Parietal lobe (tissue), 2 donors: ENCODE measurements at places on chromosomes 7 and 10. TPM values are rescaled to one million over a fixed set of nuclear protein-coding genes. Genes with fewer than 3 reads are reported as not detected.

Gene SUN3
- not detected for total RNA-seq

Gene IGF2BP3
- total RNA-seq: 61.0 TPM

Gene GDF10
- total RNA-seq: 6.3 TPM

Gene EIF5AL1
- total RNA-seq: not detected

Gene MYH16
- not detected for total RNA-seq
